ENCODE measurements at places on chromosomes 2 and 18.

- no peak for DNase-seq
These were observed 60.7 kb downstream of the DGKD start for GRCh38 chr2:233414777-233415570.

- DNase-seq, result no peak
These were observed 117.6 kb downstream of the PRKCE start for GRCh38 chr2:45769056-45769455.

DNA sequence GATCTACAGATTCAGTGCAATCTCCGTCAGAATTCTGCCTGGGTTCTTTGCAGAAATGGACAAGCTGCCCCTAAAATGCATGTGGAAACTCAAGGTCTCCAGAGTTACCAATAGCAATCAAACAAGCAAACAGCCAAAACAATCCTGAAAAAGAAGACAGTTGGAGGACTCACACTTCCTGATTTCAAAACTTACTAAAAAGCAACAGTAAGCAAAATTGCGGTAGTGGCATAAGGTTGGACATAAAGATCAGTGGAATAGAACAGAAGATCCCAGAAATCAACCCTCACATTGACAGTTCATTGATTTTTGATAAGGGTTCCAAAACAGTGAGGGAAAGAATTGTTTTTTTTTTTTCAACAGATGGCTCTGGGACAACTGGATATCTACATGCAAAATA lies 59.7 kb downstream of the NPPC start:
- no peak for DNase-seq

DNA sequence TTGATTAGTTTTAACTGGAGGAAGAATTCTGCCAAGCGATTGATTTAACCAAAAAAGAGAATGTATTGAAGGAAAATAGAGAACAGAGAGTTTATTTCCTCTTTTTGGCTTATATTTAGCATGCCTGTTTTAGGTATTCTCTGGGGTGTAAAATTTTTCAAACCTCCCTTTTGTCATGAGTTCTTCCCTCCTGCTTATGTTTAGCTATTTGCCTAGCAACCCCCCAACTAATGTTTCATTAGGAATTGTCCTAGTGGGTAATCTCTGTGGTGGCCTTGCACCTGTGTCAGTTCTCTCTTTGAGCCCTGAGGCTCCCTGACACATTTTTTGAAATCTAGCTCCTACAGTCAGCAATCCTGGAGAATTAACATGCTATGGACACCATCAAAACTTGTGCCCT lies 12.5 kb upstream of the REG1B start:
- no peak for DNase-seq
